Cerebellum (tissue), 4 donors: ENCODE measurements at places on chromosomes 1 and 21.

DNA sequence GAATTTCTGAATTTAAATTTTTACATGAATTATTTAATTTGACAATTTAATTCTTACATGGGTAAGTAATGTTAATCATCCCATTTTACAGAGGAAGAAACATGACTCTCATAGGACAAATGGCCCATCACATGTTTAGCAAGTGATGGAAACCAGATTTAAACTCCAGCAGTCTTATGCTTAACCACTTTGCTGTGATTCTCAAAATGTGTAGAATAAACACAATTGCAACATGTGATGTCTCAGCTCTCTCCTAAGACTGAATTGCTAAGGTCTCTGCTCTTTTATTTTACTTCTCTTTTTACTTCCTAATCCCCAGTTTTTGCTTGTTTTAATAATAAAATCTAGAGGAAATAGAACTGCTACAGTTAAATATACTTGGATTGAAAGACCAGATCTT is 42.8 kb downstream of the HS2ST1 start:
- no peak for DNase-seq

DNA sequence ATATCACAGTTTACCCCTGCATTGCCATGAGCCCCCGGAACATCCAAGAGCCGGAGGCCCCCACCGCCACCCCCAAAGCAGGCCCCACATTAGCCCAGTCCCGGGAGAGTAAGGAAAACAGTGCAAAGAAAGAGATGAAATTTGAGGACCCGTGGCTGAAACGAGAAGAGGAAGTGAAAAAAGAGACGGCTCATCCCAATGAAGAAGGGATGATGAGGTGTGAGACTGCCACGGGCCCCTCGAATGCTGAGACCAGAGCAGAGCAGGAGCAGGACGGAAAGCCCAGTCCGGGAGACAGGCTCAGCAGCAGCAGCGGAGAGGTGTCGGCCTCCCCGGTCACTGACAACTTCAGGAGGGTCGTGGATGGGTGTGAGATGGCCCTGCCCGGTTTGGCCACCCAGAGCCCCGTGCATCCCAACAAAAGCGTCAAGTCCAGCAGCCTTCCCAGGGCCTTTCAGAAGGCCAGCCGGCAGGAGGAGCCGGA is 532.4 kb downstream of the KIF26B start:
- DNase-seq = no peak

DNA sequence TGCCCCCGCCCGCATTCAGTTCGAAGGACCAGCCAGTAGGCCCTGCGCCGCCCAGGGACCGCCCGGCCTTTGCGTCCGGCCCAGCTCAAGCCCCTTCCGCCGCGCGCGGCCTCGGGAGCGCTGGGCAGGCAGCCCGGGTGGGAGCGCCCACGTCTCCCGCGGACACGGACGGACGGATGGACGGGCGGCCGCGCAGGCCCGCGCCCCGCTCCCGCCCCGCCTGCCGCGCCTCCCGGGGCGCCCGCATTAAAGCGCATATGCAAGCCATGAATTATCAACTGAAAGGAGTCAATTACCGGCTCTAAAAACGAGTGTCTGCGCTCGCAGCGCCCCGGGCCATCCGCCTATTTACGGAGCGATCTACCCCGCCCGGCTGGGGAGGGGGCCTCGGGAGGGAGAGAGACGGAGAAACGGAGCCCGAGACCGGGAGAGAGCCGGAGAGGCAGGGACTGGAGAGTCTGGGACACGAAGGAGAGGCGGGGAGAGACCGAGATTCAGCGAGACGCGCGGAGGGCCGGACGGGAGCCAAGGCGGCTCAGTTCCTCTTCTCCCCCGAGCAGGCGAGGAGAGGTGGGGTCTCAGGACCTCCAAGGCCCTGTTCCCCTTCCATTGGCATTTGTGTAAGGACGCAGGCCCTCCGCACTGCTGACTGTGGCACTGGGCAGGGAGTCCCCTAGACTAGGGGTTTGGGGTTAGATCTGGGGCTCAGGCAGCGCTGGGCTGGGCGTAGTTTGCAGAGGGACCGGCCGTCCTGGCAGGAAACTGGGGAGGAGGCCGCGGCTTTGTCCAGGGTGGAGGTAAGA is 41.3 kb upstream of the DMBX1 start:
- no peak for DNase-seq

DNA sequence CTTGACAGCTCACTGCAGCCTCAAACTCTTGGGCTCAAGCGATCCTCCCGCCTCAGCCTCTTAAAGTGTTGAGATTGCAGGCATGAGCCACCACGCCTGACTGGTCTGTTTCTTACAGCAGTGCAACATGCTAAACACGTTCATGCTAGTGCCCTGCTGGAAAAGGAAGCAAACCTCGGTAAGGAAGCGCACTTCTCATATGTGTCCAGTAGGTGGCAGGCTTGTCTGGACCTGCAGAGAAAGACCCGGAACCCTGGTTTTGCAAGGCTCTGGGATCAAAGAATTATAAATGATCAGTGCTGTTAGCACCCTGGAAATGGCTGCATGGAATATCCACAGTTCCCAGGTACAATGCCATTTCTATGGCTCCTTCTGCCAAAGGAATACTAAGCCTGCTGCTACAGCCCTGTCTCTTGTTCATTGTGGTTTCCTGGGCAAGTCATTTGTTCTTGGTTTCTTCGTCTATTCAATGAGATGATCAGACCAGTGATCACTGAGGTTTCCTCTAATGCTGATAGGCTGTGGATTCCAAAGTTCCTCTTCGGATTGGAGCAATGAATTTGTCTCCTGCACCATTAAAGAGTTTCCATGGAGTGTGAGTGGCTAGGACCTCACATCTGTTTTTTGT is 15.9 kb downstream of the RNU5D-1 start:
- DNase-seq = peak; percentile 79

- DNase-seq = no peak
Measured at GRCh38 chr21:39336457-39337008, 12.4 kb downstream of the HMGN1 start.

DNA sequence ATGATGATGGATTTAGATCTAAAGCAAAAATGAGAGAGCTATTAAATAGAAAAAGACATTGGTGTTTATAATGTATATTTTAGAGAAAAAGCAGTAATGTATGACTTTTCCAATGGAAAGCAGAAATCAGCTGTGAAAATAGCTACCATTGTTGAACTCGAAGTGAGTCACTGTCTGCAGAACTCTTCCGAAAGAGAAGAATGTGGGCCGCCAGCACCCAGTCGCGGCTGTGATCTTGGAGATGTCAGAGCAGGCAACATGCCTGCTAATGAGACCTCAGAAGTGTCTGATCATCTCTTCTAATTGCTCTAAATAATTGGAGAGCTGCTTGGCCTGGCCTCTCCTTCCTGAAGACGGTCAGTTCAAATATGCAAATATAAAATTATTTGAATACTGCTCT is 333.6 kb upstream of the RUNX1 start:
- no peak for DNase-seq

GRCh38 chr1:175367896-175368295 is 175.3 kb upstream of the KIAA0040 start:
- DNase-seq = no peak
